Progenitor cell of endocrine pancreas (in vitro differentiated cells): ENCODE measurements at places on chromosomes 11 and 22.

DNA sequence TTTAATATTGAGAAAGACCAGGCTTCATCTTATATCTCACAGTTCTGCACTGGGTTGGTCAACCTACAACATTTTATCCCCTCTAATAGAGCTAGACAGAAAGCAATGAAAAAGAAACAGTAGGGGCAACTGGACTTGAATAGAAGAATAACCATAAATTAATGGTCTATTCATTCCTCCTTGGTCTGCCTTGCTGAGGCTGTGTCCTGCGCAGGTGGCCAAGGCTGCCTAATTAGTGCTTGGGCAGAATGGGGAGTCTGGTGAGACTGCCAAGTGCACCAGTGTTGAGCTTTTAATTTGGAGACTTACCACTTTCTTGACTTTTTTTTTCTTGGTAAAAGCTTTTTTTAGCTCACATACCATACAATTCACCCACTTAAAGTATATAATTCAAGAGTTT lies 35.0 kb upstream of the SPON1 start:
- no peak for DNase-seq
- no peak overlapping the region for H3K27ac ChIP-seq
- H3K36me3 ChIP-seq: no peaks in the 10 kb centered on the region
- peaks cover 4% of the 10 kb centered on the region for H3K27me3 ChIP-seq
- H3K4me3 ChIP-seq: no peak overlapping the region

- peaks cover 2% of the 10 kb centered on the region for H3K4me1 ChIP-seq
- peaks cover 6% of the 10 kb centered on the region for H3K27me3 ChIP-seq
- no peak for DNase-seq
- H3K4me3 ChIP-seq: no peak overlapping the region
- no peak overlapping the region for H3K27ac ChIP-seq
Observed at GRCh38 chr11:19422276-19422675, 181.5 kb upstream of the E2F8 start.

- H3K4me1 ChIP-seq: peaks cover 5% of the 10 kb centered on the region
- no peak overlapping the region for H3K4me3 ChIP-seq
- no peak for DNase-seq
- H3K27ac ChIP-seq: no peak overlapping the region
Observed at GRCh38 chr11:33362051-33362910, 105.1 kb downstream of the HIPK3 start.

- H3K4me3 ChIP-seq: peak overlapping the region; percentile 75
- peaks cover 12% of the 10 kb centered on the region for H3K4me1 ChIP-seq
- no peak for DNase-seq
- no peaks in the 10 kb centered on the region for H3K27me3 ChIP-seq
Observed at GRCh38 chr11:67286621-67287333, 2.3 kb upstream of the ANKRD13D start.

DNA sequence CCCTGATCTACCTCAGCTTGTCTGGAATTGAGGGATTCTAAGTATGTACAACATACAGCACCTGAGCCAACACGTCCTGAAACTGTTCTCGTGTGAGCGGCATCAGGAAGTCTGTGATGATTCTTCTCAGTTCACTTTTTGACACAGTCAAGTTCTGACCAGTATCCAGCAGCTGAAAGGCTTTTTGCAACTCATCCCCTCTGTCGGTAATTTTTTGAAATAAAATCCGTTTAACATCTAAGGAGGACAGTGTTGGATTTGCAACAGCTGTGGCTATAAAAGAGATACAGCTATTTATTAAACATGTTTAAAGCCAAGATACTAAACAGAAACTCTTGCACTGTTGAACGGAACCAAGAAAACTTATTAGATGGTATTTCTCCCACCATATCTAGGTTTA lies 39.3 kb downstream of the EFCAB6 start:
- no peak overlapping the region for H3K4me3 ChIP-seq
- no peak for DNase-seq
- H3K27ac ChIP-seq: no peak overlapping the region

DNA sequence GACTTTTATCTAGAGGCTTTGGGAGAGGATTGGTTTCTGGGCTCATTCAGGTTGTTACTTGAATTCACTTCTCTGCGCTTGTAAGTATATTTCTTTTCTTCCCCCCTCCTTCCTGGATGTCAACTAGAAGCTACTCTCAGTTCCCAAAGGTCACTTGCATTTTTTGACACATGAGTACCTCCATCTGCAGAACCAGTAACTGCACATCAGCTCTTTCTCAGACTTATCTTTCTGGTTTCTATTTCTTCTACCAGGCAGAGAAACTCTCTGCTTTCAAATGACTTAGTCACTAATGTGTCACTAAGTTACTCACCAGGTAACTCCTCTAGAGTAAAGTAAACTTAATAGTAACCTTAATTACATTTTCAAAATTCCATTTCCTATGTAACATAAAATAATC lies 773.0 kb upstream of the LUZP2 start:
- no peak overlapping the region for H3K4me3 ChIP-seq
- DNase-seq: no peak
- no peaks in the 10 kb centered on the region for H3K27me3 ChIP-seq
- no peak overlapping the region for H3K27ac ChIP-seq
- H3K36me3 ChIP-seq: no peaks in the 10 kb centered on the region

DNA sequence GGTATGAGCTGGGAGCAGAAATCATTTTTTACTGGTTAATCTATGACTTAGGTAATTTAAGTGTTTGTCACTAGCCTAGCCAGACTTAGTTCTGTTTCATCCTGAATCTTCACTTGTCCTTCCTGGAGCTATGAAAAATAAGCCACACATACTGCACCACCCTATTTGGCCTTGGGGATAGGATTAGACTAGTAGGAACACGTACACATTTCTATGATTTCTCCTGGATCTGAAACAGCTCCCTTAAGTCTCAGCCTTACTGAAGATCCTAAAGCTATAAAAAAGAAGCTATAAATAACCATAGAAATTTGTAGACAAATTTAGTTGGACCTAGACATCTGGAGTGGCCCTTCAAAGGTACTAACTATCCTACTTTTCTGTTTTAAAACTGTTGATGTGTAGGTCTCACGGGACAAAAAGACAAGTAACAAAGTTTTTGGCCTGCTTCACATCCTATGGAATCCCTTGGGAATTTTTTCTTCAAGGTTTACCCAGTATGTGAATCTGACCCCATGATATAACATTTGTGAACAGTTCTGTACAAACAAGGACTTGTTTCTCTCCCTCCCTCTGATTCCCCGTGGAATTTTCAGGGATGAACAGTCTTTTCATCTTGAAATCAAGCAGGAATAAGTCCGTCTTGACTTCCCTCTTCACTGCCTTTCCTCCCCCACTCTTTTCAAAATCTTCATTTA lies 275.0 kb downstream of the FAM76B start:
- no peak overlapping the region for H3K4me3 ChIP-seq
- H3K36me3 ChIP-seq: no peaks in the 10 kb centered on the region
- no peak overlapping the region for H3K27ac ChIP-seq
- no peak for DNase-seq
- peaks cover 5% of the 10 kb centered on the region for H3K4me1 ChIP-seq

GRCh38 chr11:11027288-11027687 lies 169.4 kb upstream of the ZBED5 start:
- H3K27me3 ChIP-seq: peaks cover 8% of the 10 kb centered on the region
- H3K4me1 ChIP-seq: no peaks in the 10 kb centered on the region
- DNase-seq: no peak
- H3K36me3 ChIP-seq: no peaks in the 10 kb centered on the region
- H3K27ac ChIP-seq: no peak overlapping the region
- no peak overlapping the region for H3K4me3 ChIP-seq

DNA sequence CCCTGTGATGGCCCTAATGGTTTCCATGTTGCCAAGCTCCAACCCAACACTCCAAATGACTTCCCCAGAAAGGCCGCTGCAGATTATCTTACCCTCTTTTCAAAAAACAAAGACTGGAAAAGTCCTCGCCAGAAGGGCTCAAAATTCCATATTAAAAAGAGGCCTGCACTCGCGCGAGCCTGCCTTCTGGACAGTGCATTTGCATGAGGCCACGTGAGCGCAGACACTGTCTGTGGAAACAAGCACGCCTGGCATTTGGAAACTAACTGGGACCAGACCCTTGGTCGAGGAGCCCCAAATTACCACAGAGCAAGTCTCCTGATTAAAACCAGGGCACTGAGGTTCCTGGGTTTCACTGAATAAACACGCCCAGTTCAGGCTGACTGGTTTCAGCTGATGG lies 42.9 kb downstream of the ABTB2 start:
- no peak for DNase-seq
- H3K4me3 ChIP-seq: no peak overlapping the region
- H3K27ac ChIP-seq: no peak overlapping the region
- peaks cover 8% of the 10 kb centered on the region for H3K27me3 ChIP-seq
- H3K36me3 ChIP-seq: no peaks in the 10 kb centered on the region

- no peaks in the 10 kb centered on the region for H3K36me3 ChIP-seq
- H3K27ac ChIP-seq: no peak overlapping the region
- H3K4me3 ChIP-seq: no peak overlapping the region
- peaks cover 10% of the 10 kb centered on the region for H3K4me1 ChIP-seq
Observed at GRCh38 chr11:116696381-116696941, 76.3 kb downstream of the BUD13 start.

GRCh38 chr11:74321487-74322188 lies 10.2 kb upstream of the P4HA3 start:
- H3K27ac ChIP-seq: no peak overlapping the region
- no peaks in the 10 kb centered on the region for H3K36me3 ChIP-seq
- DNase-seq: no peak
- no peaks in the 10 kb centered on the region for H3K4me1 ChIP-seq

GRCh38 chr11:57903441-57904123 lies 120.1 kb upstream of the OR9Q1 start:
- H3K4me3 ChIP-seq: no peak overlapping the region
- H3K4me1 ChIP-seq: peaks cover 5% of the 10 kb centered on the region
- H3K27me3 ChIP-seq: no peaks in the 10 kb centered on the region
- H3K36me3 ChIP-seq: no peaks in the 10 kb centered on the region
- DNase-seq: no peak

GRCh38 chr11:125768336-125769046 lies 10.1 kb downstream of the PATE2 start:
- H3K4me1 ChIP-seq: peaks cover 8% of the 10 kb centered on the region
- H3K27me3 ChIP-seq: peaks cover 21% of the 10 kb centered on the region
- H3K27ac ChIP-seq: no peak overlapping the region
- H3K4me3 ChIP-seq: no peak overlapping the region

DNA sequence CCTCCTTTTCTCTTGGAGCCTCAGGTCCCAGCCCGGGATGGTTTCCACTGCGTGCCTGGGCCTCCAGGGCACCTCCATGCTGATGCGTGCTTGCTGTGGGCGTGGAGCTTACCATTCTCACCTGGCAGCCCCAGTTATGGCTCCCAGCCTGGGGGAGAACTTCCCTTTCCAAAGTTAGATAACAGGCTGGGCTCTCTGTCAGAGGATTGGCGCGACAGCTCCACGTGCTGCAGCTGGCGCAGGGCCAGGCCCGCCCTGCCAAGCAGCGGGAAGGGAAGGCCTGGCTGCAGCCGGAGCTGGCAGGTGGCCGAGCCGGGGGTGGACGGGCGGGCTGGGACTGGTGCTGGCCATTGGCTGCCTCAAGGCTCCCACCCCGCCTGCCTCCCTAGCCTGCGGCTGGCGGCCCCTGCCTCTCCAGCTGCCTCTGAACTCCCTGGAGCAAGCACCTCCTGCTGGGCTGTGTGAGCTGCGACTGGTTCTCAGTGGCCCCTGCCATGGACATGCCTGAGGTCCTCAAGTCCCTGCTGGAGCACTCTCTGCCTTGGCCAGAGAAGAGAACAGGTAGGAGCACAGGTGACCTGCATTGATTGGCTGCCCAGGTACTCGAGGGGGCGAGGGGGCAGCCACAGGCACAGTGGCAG lies 14.6 kb upstream of the TEF start:
- H3K4me3 ChIP-seq: no peak overlapping the region
- DNase-seq: no peak
- H3K27me3 ChIP-seq: peaks cover 3% of the 10 kb centered on the region
- H3K27ac ChIP-seq: no peak overlapping the region
- peaks cover 10% of the 10 kb centered on the region for H3K4me1 ChIP-seq
- no peaks in the 10 kb centered on the region for H3K36me3 ChIP-seq

DNA sequence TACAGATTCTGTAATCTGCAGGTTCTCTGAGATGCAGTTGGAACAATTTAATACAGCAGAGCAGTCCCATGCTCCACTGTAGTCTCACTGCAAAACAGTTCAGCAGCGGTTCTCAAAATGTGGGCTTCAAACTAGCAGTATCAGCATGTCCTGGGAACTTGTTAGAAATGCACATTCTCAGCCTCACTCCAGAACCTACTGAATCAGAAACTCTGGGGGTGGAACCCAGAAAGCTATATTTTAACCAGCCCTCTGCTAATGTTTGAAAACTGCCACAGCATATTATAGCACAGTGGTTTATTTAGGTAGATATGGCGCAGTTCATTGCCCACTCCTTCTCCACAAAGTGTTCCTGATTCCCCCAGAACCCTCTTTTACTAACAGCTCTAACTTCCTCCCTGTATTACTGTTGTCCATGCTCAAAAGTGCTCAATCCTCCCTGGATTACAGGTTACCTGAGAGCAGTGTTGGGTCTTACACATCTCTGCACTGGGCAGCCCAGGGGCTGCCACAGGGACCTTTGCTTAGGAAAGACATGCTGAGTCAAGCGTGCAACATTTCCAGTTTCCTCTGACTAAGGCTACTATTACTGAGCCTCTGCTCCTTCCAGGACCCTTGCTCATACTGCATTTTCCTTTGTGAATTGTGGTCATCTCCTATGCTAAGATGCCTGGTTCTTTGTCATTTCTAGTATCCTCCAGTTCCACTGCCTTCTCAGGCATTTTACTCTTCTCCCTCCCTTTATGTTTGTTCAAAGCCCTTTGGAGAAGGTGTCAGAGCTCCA lies 7.7 kb upstream of the DGAT2 start:
- peaks cover 16% of the 10 kb centered on the region for H3K27me3 ChIP-seq
- H3K27ac ChIP-seq: no peak overlapping the region
- peaks cover 6% of the 10 kb centered on the region for H3K4me1 ChIP-seq
- no peak overlapping the region for H3K4me3 ChIP-seq
- peaks cover 1% of the 10 kb centered on the region for H3K36me3 ChIP-seq

DNA sequence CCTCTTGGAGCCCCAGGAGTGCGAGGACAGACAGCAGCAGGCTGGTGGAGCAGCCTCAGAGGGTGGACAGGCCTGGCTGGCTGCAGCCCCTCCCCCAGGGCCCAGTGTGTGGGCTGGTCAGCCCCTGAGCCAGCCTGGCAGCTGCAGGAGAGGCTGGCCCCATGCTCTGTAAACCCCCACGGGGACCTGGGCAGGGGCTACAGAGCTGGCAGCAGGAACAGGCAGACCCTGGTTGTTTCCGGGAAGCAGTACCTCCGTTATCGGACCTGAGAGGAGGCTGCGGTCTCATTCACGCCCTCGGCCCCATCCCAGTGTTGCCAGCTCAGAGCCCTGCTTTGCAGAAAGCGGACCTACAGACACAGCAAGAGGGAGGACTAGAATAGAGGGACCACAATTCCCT lies 38.5 kb upstream of the COMT start:
- H3K27ac ChIP-seq: no peak overlapping the region
- DNase-seq: no peak
- H3K4me3 ChIP-seq: no peak overlapping the region
- H3K36me3 ChIP-seq: peaks cover 1% of the 10 kb centered on the region

DNA sequence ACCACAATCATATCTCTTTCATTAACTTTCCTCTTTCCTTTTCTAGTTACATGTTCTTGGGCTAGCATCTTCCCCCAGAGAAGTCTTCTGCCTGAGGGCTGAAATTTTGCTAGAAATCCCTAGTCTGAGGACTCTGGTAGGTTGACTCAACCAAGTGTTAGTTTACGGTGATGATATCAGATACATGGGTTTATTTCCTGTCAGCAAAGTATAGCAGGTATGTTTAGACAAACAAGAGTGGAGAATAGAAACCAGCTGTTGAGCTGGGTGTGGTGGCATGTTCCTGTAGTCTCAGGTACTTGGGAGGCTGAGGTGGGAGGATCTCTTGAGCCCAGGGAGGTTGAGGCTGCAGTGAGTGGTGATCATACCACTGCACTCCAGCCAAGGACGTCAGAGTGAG lies 11.2 kb downstream of the FOLR1 start:
- H3K4me1 ChIP-seq: no peaks in the 10 kb centered on the region
- no peak overlapping the region for H3K4me3 ChIP-seq
- no peak overlapping the region for H3K27ac ChIP-seq
- no peak for DNase-seq
- H3K27me3 ChIP-seq: no peaks in the 10 kb centered on the region
- H3K36me3 ChIP-seq: no peaks in the 10 kb centered on the region
